Dorsolateral prefrontal cortex (tissue), 122 donors: ENCODE measurements at places on chromosomes 3 and 15.

DNA sequence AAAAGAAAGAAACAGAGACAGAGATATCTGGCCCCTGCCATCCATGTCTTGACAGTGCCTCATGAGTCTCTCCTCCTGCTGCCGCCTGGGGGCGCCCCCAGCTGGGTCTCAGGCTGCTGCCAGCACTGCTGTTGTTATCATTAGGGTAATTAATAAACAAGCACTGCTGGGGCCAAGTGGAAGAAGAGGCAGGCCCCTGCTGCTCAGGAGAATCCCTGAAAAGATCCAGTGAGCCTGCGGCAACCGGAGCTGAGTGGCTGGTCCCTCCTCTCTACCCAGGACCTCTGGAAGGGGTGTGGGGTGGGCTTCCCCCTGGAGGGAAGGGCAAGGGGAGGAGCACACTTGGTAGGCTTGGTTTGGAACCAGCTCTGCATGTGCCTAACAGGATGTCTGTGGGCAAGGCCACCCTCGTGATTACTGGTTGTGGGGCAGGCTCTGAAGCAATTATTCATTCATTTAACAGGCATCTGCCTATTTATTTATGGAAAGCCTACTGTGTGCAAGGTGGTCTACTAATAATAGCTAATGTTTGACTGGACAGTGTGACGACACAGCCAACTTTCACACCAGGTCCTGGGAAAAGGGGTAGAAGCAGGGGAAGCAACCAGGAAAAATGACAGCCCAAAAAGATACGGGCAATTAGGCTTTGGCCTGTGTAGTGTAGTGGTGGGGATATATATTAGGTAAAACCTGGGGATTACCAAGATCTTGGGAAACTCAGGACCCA lies 1.2 kb upstream of the TYRO3 start:
- DNase-seq: peak; percentile 86

DNA sequence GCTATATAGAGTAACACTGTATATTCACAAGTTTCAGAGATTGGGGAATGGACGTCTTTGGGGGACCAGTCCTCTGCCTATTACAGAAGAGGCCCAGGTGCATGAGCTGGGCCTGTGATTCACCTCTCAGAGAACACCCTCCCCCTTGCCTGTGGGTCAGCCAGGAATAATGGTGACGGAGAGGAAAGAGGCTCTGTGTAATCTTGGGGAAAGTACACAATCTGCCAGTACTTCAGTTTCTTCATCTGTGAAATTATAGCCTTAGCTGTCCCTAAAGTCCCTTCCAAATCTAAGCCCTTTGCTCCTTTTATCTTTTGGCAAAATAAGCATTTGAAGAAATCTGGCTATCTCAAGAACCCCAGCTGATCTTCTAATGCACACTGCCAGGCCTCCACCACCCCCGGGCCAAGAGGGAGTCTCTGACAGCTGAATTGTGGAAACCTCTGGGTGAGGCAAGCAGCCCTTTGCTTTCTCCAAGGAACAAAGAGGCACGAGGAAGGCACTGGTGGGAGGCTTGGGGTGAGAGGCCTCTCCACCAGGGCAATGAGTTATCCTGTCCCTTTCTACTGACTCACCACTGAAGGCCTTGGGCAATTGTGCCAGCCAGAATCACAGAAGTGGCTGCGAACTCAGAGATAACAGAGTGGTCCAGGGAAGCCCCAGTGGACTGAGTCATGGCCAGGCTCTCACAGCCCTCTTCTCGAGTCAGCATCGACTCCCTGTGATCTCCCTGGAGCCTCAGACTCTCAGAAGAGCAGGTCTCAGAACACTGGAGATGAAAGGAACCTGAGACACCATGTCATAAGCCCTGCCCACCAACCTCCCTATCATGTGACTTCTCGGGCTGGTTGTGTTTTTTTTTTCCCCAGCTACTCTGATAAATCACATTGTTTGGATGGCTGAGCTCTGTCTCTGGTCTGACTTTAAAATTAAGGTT lies 31.8 kb downstream of the CCNL1 start:
- DNase-seq: no peak

DNA sequence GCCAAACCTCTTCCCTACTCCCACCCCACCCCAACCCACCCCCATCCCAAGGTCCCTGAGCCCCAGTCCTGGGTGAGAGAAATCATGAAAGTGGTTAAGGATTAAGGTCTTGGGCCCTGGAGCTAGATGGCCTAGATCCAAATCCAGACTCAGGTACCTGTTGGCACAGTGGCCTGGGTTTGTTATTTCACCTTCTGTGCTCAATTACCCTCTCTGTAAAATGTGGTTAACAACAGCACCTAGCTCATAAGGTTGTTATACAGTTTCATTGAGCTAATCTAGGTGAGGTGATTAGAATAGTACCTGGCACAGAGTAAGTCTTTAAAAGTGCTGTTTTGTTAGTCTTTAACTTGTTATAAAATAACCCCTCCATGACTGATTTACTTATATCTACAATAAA lies 6.4 kb upstream of the SNUPN start:
- no peak for DNase-seq

GRCh38 chr3:185070491-185071286 lies 82.2 kb downstream of the C3orf70 start:
- no peak for DNase-seq

GRCh38 chr15:27545494-27546255 lies 553.4 kb downstream of the OCA2 start:
- DNase-seq: no peak

DNA sequence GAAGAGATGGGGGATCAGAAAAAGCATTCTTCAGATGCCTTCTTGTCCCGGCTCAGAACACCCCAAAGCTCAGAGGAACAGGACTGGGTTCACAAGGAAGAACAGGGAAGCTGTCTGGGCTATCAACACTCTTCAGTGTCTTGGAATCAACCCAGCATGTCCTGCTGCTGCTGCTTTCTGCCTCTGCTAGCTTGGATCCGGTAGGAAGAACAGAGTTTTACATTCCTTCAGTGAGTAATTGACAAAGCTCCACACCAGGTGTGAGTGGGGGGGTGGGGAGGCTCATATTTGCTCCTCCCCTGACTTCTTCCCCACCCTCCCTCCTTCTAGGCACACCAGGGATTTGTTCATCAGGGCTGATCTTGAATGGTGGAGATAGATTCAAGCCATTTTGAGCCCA lies 13.1 kb upstream of the ETV5 start:
- no peak for DNase-seq

- DNase-seq: peak; percentile 71
These were observed 203.9 kb downstream of the TLE3 start for GRCh38 chr15:69893863-69894262.

DNA sequence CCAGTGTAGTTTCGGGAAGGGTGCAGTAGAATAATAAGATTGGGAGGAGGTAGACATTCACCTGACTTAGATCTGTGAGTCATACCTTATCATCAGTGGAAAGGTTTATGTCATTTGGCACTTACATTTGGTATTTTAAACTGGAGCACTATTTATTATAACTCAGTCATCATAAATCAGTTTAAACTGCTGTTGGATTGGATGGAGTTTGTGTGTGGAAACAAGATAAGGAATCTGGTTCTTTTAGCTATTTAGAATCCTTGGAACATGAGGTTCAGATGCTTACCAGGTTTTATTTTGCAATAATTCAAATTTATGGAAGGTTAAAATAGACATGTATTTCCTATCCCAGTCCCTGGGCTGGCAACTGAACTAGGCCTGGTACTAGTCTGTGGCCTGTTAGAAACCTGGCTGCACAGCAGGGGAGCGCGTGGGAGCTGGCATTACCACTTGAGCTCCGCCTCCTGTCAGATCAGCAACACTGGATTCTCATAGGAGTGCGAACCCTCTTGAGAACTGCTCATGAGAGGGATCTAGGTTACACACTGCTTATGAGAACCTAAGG lies 34.5 kb downstream of the ZFAND6 start:
- DNase-seq: peak; percentile 78

- DNase-seq: no peak
These were observed 24.7 kb downstream of the ARHGAP31 start for GRCh38 chr3:119318876-119319275.

- no peak for DNase-seq
These were observed 39.7 kb downstream of the SENP2 start for GRCh38 chr3:185625784-185626183.

GRCh38 chr15:100234158-100235029 lies 107.4 kb downstream of the ADAMTS17 start:
- no peak for DNase-seq

DNA sequence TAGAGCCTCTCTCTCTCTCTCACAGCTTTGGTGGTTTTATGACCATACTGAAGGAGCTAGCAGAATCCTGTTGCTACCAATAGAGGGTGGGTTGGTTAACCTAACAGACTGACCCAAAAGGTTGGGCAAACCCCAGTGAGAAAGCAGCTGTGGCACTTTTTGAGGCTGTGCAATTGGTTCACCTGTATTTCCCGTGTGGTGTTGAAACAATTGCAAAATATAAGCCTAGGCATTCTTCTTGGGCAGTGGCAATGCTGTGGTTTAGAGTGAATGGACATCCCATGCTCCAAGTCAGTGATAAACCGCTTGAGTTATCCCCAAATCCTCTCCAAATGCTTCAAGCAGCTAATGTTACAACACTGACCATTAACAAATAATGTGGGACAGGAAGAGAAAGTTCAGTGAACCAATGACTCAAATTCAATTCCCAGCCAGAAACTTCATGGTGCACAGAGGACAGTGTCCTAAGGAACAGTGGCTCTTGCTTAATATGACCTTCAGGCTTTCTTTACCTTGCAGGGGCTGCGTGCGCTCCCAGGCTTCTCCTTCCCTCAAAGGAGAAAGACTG lies 261.9 kb upstream of the ICE2 start:
- DNase-seq: no peak

DNA sequence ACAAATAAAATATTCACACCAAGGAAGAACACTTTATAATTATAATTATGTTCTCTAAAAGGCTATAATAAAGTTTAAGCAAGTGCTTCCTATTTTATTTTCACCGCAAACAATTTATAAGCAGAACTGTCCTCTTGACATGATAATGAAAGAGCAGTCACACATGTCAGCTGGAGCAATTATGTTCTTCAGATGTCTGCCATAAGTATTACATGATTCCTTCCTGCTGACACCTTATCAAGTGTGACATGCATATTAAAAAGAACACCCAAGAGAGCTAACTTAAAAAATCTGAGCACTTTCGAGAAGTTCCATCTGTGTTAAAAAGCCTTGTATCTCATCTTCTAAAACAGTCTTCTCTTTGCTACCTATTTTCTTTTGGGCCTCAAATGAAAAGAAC lies 249.5 kb downstream of the SQOR start:
- no peak for DNase-seq

GRCh38 chr3:52215351-52215750 lies 10.1 kb downstream of the TLR9 start:
- DNase-seq: no peak

DNA sequence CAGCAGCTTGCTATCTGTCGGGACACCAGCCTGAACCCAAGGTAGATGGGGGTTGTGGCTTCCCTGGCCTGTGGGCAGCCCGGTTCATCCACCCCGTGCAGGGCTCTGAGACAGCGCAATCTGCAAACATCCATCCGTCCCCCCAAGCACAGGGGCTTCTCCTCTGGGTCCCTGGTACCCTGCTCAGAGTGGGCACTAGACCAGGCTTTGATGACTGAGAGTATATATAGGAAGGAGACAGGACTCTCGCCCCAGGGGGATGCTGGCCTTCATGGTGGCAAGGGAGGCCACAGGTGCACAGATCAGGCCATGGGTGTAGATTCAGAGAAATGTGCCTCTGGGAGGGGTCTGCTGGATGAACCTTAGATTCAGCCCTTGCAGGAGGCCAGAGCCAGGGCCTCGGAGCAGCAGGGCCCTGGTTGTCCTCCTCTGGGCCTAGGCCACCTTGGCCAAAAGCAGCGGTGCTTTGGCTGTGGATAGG lies 40.3 kb downstream of the CFAP100 start:
- DNase-seq: no peak

DNA sequence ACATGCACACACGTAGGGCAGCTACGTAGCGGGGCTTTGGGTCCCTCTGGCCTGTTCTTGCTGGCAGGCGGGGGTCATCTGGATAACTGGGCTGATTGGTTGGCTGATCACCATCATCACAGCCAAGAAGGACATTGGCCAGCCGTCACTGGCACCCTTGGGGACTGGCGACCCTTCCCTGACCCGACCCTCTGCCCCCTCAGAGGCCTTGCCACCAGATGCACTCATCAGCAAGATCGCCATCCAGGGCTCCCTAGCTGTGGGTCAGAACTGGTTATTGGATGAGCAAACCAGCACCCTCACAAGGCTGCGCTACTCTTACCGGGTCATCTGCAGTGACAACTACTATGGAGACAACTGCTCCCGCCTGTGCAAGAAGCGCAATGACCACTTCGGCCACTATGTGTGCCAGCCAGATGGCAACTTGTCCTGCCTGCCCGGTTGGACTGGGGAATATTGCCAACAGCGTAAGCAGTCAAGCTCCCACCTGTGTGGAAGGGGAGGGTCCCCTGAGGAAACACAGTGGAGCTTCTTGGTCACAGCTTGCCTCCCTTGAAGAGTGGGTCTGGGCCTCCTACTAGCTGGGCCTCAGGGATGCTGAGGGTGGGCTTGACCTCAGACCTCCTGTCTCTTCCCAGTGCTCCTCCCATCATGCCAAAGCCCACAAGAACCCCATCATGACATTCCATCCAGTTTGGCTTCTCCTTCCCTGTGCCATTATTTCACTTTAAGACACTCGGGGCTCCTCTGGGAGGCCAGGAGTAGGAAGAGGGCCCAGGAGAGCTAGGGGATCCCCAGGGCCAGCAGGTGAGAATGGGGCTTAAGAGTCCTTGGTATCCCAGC lies 2.4 kb downstream of the DLL4 start:
- no peak for DNase-seq

DNA sequence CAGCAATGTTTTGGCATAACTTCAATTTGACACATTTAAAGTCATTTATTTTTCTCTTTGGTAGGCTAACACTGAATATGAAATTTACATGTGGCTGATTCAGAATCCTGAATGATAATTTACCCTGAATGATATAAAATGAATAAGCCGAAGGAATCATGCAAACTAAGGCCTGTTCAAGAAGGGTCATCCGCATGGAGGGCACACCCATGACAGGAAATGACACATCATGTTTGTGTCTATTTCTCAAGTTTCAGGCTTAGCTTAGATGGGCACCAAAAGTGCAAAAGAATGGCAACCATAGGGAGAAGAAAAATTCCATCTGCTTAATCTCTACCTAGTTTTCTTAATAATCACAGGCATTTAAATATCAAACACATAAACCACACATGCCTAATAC lies 141.5 kb downstream of the DUT start:
- DNase-seq: no peak

DNA sequence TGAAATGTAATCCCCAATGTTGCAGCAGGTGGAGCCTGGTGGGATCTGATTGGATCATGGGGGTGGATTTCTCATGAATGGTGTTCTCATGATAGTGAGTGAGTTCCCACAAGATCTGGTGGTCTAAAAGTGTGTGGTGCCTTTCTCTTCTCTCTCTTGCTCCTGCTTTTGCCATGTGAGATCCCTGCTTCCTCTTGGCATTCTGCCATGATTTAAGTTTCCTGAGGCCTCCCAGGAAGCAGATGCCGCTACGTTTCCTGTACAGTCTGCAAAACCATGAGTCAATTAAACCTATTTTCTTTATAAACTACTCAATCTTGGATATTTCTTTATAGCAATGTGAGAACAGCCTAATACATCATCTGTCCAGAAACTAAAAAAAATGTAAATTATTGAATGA lies 298.3 kb downstream of the MEX3B start:
- DNase-seq: no peak
